ENCODE measurements at places on chromosomes 11 and 22.

DNA sequence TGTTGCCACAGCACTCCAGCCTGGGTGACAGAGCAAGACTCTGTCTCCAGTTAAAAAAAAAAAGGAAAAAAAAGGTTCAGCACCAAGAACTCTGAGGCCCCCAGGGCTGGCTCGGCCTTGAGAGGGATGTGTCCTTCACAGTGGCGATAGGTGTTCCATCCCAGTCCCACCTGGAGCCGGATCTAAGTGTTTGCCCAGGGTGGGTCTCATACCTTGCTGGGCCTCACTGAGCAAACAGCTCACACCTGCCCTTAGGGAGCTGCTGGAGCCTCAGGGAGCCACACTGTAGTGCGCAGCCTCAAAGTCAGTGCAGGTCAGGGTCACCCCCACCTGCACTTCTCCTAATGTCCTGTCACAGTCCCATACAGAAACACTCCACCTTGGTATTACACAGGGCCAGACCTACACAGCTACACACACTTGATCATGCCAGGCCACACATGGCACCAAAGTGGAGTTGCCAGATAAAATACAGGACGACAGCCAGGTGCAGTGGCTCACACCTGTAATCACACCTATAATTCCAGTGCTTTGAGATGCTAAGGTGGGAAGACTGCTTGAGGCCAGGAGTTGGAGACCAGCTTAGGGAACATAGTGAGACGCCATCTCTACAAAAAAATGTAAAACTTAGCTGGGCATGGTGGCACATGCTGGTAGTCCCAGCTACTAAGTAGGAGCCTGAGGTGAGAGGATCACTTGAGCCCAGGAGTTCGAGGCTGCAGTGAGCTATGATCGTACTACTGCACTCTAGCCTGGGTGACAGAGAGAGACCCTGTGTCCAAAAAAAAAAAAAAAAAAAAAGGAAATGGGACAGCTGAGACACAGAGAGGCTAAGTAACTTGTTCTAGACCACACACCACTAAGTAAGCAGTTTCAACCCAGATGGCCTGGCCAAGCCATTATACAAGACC is 7.3 kb downstream of the STARD10 start:
- DNase-seq, result no peak

DNA sequence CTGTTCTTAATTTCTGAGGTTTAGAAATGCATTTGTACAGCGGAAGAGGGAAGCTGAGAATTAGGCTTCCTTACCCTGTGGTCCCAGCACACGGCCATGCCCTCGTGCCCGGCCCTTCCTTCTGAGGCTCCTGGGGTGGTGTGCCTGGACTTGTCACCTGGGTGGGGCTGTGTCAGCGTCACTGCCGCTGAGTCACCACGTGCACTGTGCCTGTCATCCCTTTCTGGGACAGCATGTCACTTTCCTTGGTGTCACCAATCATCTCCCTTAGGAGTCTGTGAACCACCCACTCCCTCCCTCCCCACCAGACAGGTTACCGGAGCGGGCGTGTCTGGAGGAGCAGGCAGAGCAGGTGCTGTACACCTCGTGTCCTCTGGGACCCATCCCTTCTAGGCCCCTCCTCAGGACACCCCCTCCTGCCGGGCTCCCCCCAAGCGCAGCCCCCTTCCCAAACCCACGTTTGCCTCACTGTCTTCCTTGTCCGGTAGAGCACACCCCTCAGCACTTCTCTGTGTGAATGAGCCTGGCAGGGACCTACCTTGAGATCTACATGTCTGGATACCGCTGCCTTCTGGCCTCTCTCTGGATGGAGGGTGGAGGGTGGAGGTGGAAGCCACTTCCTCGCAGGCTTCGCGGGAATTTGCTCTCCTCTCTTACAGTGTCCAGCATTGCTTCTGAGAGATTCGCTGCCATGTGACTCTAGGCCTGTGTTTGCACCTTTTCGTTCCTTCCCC is 367.6 kb downstream of the TBC1D22A start:
- DNase-seq, result no peak

- DNase-seq, result no peak
These were observed 15.7 kb downstream of the DTX4 start for GRCh38 chr11:59187587-59187986.

DNA sequence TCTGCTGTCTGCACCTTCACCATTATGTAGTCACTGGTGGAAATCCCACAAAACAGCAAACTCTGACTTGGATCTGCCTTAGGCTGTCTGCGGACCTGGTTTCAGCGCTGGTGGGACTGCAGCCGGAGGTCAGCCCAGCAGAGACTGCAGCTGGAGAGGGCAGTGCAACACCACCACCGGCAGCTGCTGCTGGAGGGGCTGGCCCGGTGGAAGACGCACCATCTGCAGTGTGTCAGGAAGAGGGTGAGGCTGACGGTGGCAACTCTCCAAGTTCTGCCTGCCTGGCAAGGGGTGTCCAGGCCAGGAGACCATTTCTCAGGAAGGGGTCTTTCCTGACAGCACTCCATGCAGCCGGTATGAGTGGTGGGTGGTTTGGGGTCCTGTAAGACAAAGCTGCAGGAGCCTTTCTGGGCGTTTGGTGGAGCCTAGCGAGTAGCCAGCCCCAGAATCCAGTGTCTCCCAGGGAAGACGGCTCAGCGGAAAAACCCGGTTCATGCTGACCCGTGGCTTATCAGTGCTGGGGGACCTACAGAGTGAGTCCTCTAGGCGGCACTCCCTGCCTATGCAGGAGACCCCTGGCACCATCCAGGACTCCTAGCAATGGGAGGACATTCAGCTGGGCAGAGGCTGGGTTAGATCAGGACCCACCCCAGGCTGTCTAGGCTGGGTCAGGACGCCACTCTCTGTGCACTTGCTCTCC is 50.8 kb downstream of the PISD start:
- DNase-seq, result no peak

GRCh38 chr11:45834298-45834756 is 12.9 kb upstream of the CRY2 start:
- no peak for DNase-seq

DNA sequence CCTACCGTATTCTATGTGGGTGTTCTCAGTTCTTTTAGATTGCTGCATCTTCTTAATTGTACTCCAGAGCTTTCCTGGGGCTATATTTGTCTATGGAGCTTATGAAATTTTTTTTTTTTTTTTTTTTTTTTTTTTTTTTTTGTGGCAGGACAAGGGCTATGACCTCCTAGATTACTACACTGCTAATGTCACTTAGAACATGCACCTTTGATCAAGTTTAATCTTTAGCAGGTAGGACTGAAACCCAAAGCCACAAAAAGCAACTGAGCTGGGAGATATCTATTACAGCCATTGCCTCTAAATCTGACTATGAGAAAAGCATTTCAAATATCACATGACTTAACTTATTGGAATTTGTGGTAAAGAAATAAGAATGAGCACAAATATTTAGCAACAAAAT is 21.7 kb upstream of the ABTB2 start:
- DNase-seq, result no peak

DNA sequence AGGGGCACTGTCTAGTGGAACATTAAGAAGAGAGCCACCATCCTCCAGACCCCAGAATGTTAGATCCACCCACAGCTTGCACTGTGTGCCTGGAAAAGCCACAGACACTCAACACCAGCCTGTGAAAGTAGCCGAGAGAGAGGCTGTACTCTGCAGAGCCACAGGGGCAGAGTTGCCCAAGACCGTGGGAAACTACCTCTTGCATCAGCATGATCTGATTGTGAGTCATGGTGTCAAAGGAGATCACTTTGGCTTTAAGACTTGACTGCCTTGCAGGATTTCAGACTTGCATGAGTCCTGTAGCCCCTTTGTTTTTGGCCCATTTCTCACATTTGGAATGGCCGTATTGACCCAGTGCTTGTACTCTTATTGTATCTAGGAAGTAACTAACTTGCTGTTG is 115.9 kb upstream of the CCDC179 start:
- DNase-seq, result no peak

- no peak for DNase-seq
These were observed 580.5 kb upstream of the CHORDC1 start for GRCh38 chr11:90803366-90803765.

- DNase-seq, result no peak
These were observed 37.8 kb downstream of the TSPAN18 start for GRCh38 chr11:44764583-44764982.

DNA sequence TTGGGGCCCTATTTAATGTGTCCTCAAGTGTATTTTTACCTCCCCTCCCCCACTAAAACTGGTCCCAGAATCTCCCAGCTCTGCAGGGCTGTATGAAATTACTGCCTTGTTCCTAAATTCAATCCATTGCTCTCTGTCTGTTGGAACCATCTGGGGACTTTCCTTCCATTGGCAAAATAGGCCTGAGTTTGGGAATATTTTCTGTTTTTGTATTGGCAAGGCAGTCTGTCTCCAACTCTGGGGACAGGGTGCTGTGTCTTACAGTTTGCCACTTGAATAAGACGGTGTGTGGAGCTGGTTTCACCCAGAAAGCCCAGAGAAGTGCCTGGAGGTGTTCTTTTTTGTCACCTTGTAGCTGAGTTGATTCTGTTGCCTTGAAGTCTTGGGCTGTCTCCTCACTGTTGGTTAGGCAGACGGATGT is 1.3 kb downstream of the PACS1 start:
- no peak for DNase-seq

GRCh38 chr11:75014129-75014528 is 25.4 kb downstream of the NEU3 start:
- no peak for DNase-seq

DNA sequence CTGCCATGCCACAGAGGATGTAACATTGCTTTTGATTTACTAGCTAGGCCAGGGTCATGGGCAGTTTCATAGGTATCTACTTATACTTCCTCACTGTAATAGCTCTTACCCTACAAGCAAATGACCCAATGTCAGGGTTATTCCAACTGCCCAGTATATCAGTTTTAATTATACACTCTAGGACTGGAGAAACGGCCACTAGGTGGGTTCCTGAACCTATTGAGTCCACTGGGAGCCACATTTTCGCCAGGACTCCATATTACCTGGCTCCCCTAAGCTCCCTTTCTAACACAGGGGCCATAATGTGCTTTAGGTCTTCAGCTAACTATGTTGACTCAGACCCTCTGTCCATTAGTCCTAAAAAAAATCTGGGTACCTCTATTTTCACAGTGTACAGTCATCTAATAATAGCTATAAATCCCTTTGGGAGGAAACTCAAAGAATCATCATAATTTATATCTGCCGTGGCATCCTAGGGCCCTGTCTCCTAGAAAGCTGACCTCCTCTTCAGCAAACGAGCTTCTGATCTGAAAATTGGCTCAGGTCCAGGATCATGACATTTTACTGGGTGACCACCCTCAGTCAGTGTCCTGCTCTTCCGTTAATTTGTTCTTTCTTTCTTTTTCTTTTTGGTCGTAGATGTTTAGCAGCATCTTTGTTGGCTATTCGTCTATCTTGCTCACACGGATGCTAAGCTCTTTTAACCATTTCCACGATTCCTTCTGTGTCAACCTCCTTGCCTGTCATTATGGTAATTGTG is 244.3 kb downstream of the FAM76B start:
- DNase-seq, result no peak

DNA sequence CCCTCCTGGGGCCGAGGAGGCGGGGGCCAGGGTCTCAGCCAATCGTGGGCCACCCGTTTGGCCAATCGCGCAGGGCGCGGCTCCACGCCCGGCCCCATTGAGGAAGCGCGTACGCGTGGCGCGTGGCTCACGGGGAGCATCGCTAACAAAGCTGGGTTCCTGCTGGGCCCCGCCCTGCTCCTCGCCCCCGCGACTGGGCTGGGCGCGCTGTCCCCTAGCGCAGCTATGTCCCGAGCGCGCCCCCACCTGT is 614 bp upstream of the ASCL2 start:
- DNase-seq, result no peak

- no peak for DNase-seq
These were observed 347.2 kb upstream of the B3GAT1 start for GRCh38 chr11:134759274-134759673.

- DNase-seq, result no peak
These were observed 18.1 kb downstream of the PPP6R2 start for GRCh38 chr22:50361222-50361621.

GRCh38 chr11:117410861-117411710 is 83.4 kb downstream of the CEP164 start:
- DNase-seq, result no peak

- no peak for DNase-seq
These were observed 122.0 kb upstream of the CEP126 start for GRCh38 chr11:101792814-101793213.

- DNase-seq, result no peak
These were observed 85.2 kb downstream of the GALNT18 start for GRCh38 chr11:11536650-11537049.

DNA sequence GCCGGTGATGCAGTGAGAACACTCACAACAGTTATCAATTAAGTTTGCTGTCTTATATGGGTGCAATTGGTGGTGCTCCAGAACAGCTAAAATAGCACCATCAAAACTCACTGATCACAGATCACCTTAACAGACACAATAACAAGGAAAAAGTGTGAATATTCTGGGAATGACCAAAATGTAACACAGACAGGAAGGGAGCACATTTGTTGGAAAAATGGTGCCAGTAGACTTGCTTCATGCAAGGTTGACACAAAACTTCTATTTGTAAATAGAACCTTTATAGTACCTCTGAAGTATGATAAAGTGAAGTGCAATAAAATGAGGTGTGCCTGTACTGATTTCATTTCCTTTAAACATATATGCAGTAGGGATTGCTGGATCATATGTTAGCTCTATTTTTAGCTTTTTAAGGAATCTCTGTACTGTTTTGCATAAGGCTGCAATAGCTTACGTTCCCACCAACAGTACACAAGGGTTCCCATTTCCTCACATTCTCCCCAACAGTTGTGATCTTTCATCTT is 56.7 kb upstream of the GLYATL1B start:
- no peak for DNase-seq

- DNase-seq, result no peak
These were observed 13.9 kb downstream of the SRPRA start for GRCh38 chr11:126254819-126255218.

DNA sequence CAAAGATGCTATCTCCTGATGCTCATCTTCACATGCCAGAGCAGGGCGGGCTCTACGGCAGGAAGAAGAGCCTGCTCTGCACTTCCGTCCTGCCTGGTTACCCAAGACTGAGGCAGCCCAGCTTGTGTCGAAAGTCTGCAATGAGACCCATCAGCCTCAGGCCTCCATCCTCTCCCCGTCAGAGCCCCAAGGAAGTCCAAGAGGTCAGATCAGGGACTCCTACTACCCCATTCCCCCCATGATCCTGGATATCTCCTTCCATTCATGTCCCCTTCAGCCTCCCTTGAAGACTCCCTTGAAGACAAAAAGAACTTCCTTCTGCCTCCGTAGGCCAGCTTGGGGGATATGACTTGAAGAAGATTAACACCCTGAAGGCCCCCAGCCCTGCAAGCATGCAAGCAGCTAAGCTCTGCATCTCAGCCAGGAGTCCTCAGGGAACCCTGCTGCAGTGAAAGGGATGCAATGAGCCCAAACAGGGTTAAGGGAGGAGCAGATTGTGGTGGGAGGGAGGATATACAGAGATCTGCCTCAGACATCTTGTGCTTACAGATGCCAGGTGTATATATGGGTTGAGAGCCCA is 85.6 kb downstream of the TRIM29 start:
- DNase-seq, result no peak

GRCh38 chr22:27795053-27795452 is 6.5 kb downstream of the MN1 start:
- DNase-seq, result no peak

GRCh38 chr22:31818481-31819392 is 64.9 kb downstream of the DEPDC5 start:
- no peak for DNase-seq

GRCh38 chr11:84588131-84588829 is 1038.9 kb downstream of the DLG2 start:
- no peak for DNase-seq

GRCh38 chr11:8820401-8820800 is 90.6 kb upstream of the AKIP1 start:
- no peak for DNase-seq
